ENCODE measurements at places on chromosomes 12 and 14. TPM values are rescaled to one million over a fixed set of nuclear protein-coding genes. Genes with fewer than 3 reads are reported as not detected.

- no peak overlapping the region for H3K27ac ChIP-seq
- H3K4me1 ChIP-seq, result peaks cover 10% of the 10 kb centered on the region
- no peaks in the 10 kb centered on the region for H3K27me3 ChIP-seq
Measured at GRCh38 chr14:65106316-65106715, 4.0 kb upstream of the MAX start.

- no peak for DNase-seq
- H3K4me1 ChIP-seq, result peaks cover 32% of the 10 kb centered on the region
- H3K27me3 ChIP-seq, result no peaks in the 10 kb centered on the region
- no peak overlapping the region for H3K27ac ChIP-seq
Measured at GRCh38 chr12:42338280-42338679, 12.3 kb downstream of the PPHLN1 start.

GRCh38 chr14:68333262-68333661, 459.6 kb downstream of the ZFP36L1 start:
- H3K4me1 ChIP-seq, result peaks cover 67% of the 10 kb centered on the region
- no peak for DNase-seq
- peak overlapping the region; percentile 19 for H3K4me3 ChIP-seq
- no peaks in the 10 kb centered on the region for H3K27me3 ChIP-seq
- peak overlapping the region; percentile 80 for H3K27ac ChIP-seq
- H3K36me3 ChIP-seq, result no peaks in the 10 kb centered on the region

DNA sequence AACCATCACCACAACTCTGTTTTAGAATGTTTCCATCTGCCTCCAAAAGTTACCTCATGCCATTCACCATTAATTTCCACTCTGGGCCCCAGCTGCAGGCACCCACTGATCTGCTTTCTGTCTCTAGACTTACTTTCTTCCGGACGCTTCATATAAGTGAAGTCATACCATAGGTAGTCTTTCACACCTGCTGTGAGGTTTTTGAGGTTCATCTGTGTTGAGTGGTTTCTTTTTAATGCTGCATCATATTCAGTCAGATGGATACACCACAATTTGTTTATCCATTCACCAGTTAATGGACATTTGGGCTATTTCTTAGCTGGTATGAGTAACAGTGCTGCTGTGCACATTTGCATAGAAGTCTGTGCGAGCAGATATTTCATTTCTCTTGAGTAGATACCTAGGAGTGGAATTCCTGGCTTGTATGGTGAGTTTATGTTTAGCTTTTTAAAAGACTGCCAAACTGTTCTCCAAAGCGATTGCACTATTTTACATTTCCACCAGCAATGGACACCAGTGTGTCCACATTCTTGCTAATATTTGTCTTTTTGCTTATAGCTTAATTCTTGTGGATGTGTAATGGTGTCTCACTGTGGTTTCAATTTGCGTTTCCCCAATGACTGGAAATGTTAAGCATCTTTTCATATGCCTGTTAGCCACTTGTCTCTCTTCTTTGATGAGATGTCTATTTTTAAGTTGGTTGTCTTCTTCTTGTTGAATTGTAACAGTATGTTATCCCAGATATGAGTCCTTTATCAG, 48.3 kb downstream of the ZFYVE21 start:
- H3K4me3 ChIP-seq, result no peak overlapping the region
- H3K27me3 ChIP-seq, result no peaks in the 10 kb centered on the region
- H3K27ac ChIP-seq, result no peak overlapping the region

GRCh38 chr14:91303091-91303923, 58.8 kb upstream of the GPR68 start:
- peak overlapping the region; percentile 82 for H3K27ac ChIP-seq
- H3K27me3 ChIP-seq, result no peaks in the 10 kb centered on the region
- H3K4me1 ChIP-seq, result peaks cover 15% of the 10 kb centered on the region
- H3K36me3 ChIP-seq, result peaks cover 92% of the 10 kb centered on the region
- DNase-seq, result no peak
- no peak overlapping the region for H3K4me3 ChIP-seq

DNA sequence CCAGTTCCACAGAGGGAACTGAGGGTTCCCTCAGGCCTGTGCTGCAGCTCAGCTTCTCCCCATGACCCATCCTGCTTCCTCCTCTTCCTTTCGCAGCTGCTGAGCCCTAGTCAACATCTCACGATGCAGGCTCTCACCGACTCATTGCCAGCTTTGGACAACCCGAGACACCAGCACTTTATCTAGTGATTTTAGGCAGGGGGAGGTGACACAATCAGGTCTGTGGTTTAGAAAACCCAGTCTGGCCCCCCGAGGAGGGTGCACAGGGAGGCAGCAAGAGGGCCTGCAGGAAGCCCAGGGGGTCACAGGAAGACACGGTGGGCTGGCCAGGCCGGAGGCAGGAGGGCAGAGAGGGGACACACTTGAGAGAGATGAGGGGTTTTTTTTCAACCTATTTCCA, 35.4 kb downstream of the DIO3 start:
- peak overlapping the region; percentile 85 for H3K27ac ChIP-seq
- no peaks in the 10 kb centered on the region for H3K27me3 ChIP-seq
- H3K36me3 ChIP-seq, result no peaks in the 10 kb centered on the region
- H3K4me1 ChIP-seq, result peaks cover 33% of the 10 kb centered on the region
- H3K4me3 ChIP-seq, result peak overlapping the region; percentile 29

- H3K4me1 ChIP-seq, result no peaks in the 10 kb centered on the region
- H3K27ac ChIP-seq, result no peak overlapping the region
- DNase-seq, result no peak
Measured at GRCh38 chr12:91896286-91897024, 249.2 kb downstream of the BTG1 start.

DNA sequence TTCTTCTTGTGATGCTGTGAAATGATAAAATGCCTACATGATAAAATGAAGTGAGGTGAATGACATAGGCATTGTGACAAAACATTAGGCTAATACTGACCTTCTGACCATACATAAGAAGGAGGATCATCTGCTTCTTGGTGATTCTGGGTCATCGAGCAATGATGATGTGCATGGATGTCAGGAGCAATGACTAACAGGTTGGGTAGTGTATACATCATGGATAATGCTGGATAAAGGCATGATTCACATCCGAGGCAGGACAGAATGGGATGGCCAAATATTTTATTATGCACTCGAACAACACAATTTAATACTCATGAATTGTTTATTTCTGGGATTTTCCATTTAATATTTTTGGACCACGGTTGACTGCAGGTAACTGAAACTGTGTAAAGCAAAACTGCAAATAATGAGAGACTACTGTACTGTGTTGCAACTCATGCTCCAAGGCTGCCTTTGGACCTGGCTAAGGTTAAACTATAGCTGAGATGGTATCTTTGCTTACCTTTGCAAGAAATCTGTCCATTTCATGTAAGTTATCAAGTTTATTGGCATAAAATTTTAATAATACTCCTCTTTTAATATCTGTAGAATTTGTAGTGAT, 7.6 kb upstream of the SLC25A21 start:
- H3K36me3 ChIP-seq, result no peaks in the 10 kb centered on the region
- no peak overlapping the region for H3K27ac ChIP-seq
- no peak overlapping the region for H3K4me3 ChIP-seq
- no peak for DNase-seq
- H3K27me3 ChIP-seq, result no peaks in the 10 kb centered on the region

DNA sequence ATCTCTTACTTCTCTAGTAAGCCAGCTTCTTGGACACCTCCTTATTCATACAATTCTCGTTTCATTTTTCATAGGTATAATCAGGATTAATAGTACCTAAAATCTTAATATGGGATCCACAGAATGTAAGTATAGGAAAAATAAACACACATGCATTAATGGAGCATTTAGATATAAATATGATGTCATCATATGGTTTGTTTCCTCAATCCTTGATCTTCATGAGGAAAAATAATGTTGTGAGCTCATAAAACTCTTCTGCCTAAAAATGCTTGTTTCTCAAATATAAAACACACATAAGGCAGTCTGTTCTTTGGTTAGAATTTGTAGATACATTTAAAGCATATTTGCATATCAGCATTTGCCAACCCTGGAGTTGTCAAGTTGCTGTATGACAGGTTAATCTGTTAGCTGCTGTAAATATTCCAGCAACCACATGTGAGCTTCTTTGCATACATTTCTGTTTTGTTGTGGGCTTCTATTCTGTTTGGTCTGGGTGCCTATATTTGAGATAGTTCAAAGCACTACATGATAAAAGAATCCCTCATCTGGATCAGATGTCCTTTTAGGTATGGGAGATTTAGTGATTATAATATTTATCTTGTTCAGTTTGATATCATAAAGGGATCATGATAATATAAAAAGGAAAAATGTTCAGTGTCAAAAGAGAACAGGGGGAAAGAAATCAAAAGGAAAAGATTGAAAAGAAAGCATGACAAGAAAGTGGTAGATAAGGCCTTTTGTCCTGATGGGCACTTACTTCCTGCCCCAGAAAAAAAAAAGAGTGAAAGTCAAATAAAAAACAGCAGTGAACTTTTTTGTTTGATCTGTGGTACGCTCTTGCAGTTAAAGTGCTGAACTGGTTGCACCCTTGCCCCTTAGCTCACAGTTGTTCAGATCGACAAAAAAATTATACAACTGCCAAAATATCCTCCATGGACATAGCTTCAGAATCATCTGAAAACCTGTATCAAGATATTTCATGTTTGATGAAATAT, 68.6 kb downstream of the ACSS3 start:
- no peak for DNase-seq
- H3K27me3 ChIP-seq, result no peaks in the 10 kb centered on the region
- H3K4me3 ChIP-seq, result no peak overlapping the region

GRCh38 chr12:27960821-27961220, 11.7 kb downstream of the PTHLH start:
- H3K36me3 ChIP-seq, result no peaks in the 10 kb centered on the region
- H3K27me3 ChIP-seq, result peaks cover 39% of the 10 kb centered on the region
- H3K4me1 ChIP-seq, result no peaks in the 10 kb centered on the region
- no peak overlapping the region for H3K27ac ChIP-seq

DNA sequence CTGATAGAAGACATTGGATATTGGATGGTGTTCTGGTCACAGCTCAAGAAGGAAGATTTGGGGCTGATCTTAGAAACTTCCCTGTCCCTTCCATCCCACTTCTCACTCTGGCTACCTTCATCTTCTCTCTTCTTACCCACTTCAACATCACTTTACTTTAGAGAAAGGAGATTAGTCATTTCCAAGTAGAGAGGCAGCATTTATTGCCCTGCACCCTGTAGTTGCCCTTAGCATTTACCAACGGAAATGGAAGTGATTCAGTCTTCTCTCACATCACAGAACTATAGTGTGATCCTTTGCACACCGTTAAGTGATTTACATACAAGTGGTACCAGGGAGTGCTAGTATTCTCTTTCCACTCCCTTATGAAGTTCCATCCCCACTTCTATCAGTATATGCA, 52.4 kb downstream of the PHLDA1 start:
- no peaks in the 10 kb centered on the region for H3K27me3 ChIP-seq
- H3K4me3 ChIP-seq, result no peak overlapping the region
- no peak for DNase-seq
- peaks cover 35% of the 10 kb centered on the region for H3K4me1 ChIP-seq
- H3K36me3 ChIP-seq, result no peaks in the 10 kb centered on the region

- H3K27me3 ChIP-seq, result no peaks in the 10 kb centered on the region
- no peaks in the 10 kb centered on the region for H3K4me1 ChIP-seq
- no peak overlapping the region for H3K4me3 ChIP-seq
- H3K27ac ChIP-seq, result no peak overlapping the region
Measured at GRCh38 chr12:97560350-97560749, 97.7 kb downstream of the RMST start.

GRCh38 chr12:54394281-54394719, 9.8 kb upstream of the ZNF385A start:
- DNase-seq, result no peak
- no peak overlapping the region for H3K27ac ChIP-seq
- H3K4me3 ChIP-seq, result peak overlapping the region; percentile 24
- no peaks in the 10 kb centered on the region for H3K36me3 ChIP-seq
- H3K4me1 ChIP-seq, result peaks cover 34% of the 10 kb centered on the region

GRCh38 chr12:42524716-42525115, 64.8 kb downstream of the PRICKLE1 start:
- H3K27ac ChIP-seq, result no peak overlapping the region
- H3K4me3 ChIP-seq, result no peak overlapping the region
- H3K27me3 ChIP-seq, result no peaks in the 10 kb centered on the region
- no peaks in the 10 kb centered on the region for H3K4me1 ChIP-seq

DNA sequence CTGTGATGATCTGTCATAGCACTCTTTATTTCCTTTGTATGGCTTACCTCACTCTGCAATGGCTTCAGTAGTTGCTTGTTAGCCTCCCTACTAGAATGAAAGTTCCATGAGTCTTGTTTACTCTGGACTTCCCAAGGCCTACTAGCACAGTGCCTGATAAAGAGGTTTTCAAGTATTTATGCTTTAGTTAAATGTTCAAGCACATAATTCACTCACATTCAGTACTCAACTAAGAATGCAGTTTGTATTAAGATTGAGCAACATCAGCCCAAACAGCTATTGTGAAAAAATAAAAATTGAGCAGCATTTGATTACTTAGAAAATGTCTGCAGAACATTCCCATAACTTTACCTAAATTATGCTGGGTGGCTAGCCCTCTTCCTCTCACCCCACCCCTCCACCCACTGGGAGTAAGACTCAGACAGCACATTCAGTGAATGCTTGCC, 158.9 kb upstream of the AMIGO2 start:
- H3K27ac ChIP-seq, result peak overlapping the region; percentile 47
- no peaks in the 10 kb centered on the region for H3K27me3 ChIP-seq
- no peak overlapping the region for H3K4me3 ChIP-seq

DNA sequence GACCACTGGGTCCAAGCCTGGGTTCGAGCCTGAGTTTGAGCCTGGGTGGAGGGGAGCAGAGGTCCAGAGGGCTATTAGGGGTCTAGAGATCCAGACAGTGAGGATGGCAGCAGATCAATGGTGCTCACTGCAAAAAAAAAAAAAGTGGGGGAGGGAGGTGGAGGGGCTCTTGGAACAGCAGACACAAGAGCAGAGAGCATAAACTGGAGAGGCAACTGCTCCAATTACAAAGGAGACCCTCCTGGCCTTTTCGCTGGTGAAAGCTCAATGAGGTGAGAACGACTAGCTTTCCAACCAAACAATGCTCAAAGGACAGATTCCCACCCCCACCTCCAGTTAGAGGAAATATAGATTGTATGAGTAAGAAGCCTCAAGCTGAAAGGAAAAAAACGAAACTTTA, 124.2 kb upstream of the TSPAN8 start:
- no peaks in the 10 kb centered on the region for H3K27me3 ChIP-seq
- no peak for DNase-seq
- H3K27ac ChIP-seq, result no peak overlapping the region

Gene PLEKHG7
- total RNA-seq, result 3.4 TPM

Gene THAP2
- total RNA-seq, result 11.5 TPM

Gene ST8SIA1
- total RNA-seq, result not detected

Measured in activated B cell treated with CpG ODN at 0.5 μM for 24 hours (primary cell).